Ammon's horn (tissue), 1 donor: ENCODE measurements at places on chromosomes 11 and 22.

GRCh38 chr11:68215087-68215445 lies 2.0 kb upstream of the KMT5B start:
- DNase-seq = peak; percentile 56

DNA sequence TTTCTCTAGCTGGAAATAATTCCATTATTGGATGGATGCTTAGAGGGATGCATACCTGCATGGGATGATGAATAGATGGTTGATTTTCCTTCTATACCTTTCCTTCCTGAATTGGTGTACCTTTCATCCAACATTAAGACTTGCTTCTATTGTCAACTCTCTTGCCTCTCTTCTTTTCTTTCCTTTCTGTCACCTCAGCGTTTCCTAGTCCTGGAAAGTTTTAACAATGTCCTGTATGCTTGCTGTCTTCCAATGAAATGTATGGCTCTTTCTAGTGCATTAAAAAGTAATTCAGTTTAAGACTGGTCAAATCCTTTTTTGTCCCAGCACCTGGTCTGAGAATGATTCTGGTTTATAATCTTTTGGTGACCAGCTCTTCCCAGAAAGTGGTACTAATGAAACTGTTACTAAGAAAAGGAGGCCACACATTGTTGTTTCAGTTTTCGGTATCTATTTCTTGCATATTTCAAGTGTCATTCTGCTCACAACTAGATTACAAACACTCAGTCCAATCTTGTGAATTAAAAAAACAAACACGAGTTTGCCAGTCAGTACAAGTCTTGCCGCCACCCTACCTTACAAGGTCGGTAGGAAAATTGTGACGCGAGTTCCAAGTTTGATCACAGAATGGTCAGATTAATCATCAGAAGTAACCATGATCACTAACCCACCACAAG lies 8.0 kb downstream of the POU2AF1 start:
- no peak for DNase-seq

GRCh38 chr11:93054881-93055280 lies 85.4 kb downstream of the MTNR1B start:
- DNase-seq = peak; percentile 75

- DNase-seq = no peak
These were observed 298.7 kb upstream of the ZC3H12C start for GRCh38 chr11:109794501-109794900.

- DNase-seq = no peak
These were observed 23.1 kb downstream of the PRDM11 start for GRCh38 chr11:45169310-45170072.

- no peak for DNase-seq
These were observed 22.3 kb upstream of the HTR3A start for GRCh38 chr11:113952588-113952987.

DNA sequence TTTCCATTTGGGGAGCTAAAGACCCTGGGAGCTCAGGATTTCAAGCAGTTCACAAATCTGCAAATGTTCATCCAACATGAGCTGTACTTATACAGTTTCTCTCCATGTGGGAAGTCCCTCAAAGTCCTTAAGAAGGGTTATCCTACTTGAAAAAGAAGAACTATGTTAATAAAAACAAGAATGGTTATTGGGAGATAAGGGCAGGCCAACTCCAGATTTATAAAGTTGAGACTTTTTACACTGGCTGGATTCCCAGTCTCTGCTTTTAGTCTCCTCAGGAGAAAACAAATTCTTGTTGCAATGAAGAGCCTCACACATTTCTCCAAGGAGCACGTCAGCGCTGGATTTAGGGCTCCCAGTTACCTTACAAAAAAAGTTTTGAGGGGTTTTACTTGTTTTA lies 34.2 kb upstream of the CTTN start:
- no peak for DNase-seq

DNA sequence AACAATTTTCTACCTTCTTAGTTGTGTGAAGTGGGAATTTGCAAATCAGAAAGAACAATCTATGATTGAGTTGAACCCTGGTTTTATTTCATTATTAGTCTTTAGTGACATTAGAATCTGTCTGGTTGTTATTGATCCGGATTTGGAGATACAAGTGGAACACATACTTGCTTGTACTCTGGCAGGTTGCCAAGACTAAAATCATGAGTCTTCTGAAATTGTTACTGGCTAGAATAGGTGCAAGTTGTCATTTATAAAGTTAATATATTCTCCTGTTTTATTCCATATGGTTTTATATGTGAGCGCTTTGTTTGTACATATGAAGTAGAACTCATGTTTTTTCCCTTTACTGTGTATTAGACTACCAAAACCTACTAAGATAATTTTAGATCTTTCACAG lies 23.0 kb downstream of the CCDC15 start:
- no peak for DNase-seq

GRCh38 chr11:2483426-2483825 lies 38.6 kb downstream of the KCNQ1 start:
- no peak for DNase-seq

- peak; percentile 82 for DNase-seq
These were observed 55.5 kb downstream of the CLPB start for GRCh38 chr11:72378704-72379383.

DNA sequence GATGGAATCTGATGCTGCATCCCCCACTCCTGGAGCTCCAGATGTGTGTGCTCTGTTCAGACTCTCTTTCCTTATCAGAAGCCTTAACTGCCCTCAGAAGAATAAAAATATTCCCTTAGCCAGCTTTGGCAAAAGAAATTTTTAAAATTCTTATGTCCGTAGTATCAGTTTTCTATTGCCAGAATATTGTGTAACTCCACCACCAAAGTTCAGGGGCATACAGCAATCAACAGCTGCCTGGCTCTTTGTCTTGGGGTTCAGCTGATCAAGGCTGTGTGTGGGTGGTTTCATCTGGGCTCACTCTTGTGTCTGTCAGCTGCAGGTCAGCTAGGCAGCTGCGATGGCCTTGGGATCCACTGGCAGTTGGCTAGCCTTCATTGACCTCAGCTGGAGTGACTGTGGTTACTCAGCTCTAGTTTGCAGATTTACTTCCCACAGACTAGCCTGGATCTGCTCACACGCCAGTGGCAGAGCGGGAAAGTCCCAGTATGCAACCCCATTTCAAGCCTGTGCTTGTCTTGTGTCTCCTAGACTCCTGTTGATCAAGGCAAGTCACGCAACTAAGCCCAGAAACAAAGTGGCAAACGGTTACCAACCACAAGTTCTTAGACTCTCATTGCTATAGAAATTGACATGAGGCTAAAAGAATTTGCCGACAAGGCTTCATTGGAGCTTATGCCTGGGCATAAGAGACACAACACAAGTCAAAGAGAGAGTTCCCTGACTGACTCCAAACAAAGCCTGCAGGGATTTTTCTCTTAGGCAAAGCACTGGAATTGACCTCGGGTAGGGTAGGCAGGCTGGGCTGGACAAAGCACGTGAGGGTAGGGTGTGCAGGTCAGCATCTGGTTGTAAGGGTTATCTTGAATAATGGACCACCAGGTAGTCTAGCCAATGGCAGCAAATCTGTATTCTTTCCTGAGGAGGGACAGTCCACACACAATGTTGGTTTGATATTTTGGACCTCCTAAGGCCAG lies 7.5 kb downstream of the TMEM138 start:
- peak; percentile 29 for DNase-seq

DNA sequence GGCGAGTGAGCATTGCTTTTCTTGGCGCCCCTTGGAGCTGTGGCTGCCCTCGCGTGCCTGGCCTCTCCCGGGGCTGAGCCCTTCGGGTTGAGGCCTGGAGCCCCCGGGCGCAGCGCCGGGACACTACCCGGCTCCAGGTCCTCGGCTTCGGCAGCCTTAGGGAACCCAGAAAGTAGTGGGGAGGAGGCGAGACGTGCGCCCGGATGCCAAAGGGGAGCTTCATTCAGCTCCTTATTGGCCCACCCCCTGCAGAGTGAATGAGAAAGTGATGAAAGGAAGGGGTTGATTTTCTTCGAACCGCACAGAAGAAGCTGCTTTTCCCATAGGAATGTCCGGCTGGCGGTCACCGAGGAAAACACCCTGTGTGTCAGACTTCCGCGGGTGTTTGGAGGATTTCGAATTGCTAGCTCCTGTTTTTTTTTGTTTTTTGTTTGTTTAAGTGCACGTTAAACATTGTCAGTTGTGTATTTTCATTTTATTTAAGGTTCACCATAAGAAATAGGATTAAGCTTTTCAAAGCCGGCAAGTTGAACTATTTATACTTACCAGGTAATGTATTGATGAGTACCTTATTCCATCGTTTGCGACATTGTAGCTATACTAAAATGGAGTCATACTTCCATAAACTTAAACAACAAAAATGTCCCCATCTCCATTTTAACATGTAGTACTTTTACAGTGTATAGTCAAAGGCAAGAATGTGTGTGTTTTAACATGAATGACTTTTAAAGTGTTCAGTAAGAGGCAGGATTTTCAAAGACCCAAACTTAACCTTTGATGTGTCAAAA lies 841 bp upstream of the EIF4G2 start:
- peak; percentile 57 for DNase-seq

DNA sequence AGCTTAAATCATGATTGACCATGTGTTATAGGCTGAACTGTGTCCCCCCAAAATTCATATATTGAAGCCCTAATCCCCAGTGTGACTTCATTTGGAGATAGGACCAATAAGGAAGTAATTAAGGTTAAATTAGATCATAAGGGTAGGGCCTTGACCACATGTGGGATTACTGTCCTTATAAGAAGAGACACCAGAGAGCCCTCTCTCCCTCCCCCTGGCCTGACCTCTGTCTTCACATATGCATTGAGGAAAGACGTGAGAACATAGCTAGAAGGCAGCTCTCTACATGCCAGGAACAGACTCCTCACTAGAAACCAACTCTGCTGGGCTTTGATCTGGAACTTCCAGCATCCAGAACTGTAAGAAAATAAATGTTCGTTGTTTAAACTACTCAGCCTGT lies 13.6 kb upstream of the NUP50 start:
- no peak for DNase-seq

- DNase-seq = peak; percentile 87
These were observed 27.8 kb downstream of the RELT start for GRCh38 chr11:73404048-73404447.

- DNase-seq = no peak
These were observed 191.9 kb downstream of the NELL1 start for GRCh38 chr11:20861322-20861721.

- peak; percentile 29 for DNase-seq
These were observed 414 bp downstream of the JOSD1 start for GRCh38 chr22:38700270-38700788.

- DNase-seq = no peak
These were observed 2.4 kb downstream of the C1QTNF4 start for GRCh38 chr11:47591764-47592163.

DNA sequence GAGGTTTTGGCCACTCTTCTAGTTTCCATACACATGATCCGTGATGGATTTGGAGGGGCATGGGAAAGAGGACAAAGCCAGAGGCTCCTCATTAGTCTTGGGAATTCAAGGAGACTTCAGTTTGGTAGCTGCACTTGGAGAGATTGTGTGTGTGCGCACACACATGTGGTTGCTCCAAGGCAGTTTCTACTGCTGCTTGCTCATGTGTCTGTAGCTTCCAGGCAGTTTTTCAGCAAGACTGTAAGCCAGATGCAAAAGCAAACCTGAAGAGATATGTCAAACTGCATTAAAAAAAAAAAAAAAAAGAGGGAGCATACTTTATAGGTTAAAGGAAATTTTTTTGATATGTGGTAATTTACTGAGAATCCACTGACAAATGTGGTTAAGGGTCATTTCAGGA lies 95.7 kb downstream of the OSBP2 start:
- no peak for DNase-seq

GRCh38 chr11:111982019-111982464 lies 43.2 kb upstream of the DLAT start:
- peak; percentile 59 for DNase-seq

GRCh38 chr11:63699896-63700295 lies 18.6 kb downstream of the RTN3 start:
- DNase-seq = no peak

- no peak for DNase-seq
These were observed 110.9 kb upstream of the BLID start for GRCh38 chr11:122226810-122227379.

DNA sequence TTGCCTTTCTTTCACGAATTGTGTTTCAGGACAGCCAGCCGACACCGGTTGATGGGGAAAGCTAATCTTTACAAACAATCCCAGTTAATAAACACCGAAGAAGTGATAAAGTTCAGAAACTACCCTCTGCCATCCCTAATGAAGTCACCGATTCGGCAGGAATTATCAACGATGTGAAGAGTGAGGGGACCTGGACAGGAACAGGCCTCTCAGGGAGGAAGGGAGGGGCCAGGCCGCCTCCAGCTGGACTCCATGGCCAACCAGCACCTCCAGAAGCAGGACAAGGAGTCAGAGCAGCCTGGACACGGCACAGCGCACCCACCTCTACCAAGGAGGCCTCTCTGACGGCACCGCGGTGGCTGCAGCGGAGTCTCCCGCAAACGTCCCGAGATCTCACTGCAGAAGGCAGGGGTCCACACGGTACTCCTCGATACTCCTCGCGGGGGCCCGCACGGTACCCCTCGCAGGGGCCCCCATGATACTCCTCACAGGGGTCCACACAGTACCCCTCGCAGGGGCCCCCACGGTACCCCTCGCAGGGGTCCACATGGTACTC lies 3.9 kb downstream of the TOLLIP start:
- no peak for DNase-seq

GRCh38 chr11:29320196-29320595 lies 696.6 kb downstream of the KCNA4 start:
- DNase-seq = no peak
